ENCODE measurements at places on chromosomes 3 and 15.

GRCh38 chr15:100704281-100705055, 102.1 kb downstream of the ASB7 start:
- peak; percentile 7 for DNase-seq

- no peak for DNase-seq
Observed at GRCh38 chr3:121431726-121432517, 113.9 kb downstream of the POLQ start.

DNA sequence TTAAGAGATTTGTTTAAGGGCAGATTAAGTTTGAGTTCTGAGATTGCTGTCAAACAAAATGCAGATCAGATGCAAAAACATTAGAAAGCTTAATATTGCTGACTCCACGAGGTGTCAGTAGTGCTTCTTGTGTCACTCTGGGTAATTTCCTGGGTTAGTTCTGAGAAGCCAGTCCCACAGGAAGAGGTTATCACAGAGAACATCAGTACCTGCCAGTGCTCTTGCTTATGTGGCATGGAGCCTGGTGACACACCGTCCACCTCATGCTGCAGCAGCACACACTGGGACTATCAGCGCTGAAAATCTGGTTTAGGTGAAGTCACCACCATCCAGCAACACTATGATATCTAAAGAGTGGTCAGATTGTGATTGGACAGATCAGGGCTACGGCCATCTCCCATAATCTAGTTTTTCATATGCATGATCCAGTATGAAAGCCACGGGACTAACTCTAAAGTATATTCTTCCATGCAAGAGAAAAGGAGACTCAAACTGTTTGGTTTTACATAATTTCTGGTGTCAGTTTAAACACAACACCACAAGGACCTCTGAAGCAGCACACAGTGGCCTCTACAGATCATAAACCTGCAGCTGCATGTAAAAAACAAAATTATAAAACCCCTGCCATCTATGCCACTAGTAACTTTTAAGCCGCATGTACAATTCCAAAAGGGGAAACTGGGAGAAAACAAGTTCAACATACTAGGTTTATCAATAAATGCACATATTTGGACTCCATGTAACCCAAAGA, 36.1 kb upstream of the MYO5C start:
- peak; percentile 76 for DNase-seq

- no peak for DNase-seq
Observed at GRCh38 chr3:27577504-27577903, 93.3 kb upstream of the SLC4A7 start.

DNA sequence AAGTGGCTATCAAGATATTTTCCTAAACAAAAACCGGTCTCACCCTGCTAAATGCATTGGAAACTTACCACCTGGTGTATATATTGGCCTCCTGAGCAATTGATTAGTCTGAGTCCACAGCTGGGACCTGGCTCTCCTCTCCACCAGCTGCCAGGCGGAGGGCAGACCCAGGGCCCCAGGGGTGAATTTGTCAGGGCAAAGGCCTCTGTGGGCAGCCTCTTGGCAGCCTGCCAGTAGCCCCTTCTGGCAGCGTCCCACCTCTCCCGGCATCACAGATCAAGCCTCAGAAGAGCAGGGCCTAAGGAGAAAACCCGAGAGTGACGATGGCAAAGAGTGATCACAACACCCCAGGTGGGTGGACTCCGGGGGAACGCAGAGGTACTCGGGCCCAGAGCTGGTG, 43.0 kb upstream of the IDH2 start:
- no peak for DNase-seq

DNA sequence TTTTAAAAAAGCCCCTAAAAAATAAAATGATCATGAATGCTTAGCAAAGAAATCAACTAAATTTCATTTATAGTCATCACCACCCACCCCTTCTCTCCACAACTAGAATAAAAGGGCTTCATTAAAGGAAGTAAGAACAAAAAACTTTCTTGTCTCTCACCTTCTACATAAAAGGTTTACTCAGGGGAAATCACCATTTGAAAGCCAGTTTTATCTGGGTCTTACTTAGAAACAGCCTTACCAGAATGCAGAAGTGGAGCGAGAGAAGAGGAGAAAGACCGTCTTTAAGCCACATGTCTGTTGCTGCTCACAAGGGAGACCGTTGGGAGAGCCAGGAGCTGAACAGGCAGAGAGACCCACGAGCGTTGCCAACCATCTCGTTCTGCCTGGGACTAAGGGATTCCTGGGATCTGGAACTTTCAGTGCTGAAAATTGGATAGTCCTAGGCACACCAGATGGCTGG, 350.1 kb upstream of the PROK2 start:
- DNase-seq = no peak

- DNase-seq = no peak
Observed at GRCh38 chr3:127938800-127939199, 23.8 kb downstream of the KBTBD12 start.

GRCh38 chr3:54830658-54831057, 97.2 kb downstream of the LRTM1 start:
- DNase-seq = peak; percentile 71

DNA sequence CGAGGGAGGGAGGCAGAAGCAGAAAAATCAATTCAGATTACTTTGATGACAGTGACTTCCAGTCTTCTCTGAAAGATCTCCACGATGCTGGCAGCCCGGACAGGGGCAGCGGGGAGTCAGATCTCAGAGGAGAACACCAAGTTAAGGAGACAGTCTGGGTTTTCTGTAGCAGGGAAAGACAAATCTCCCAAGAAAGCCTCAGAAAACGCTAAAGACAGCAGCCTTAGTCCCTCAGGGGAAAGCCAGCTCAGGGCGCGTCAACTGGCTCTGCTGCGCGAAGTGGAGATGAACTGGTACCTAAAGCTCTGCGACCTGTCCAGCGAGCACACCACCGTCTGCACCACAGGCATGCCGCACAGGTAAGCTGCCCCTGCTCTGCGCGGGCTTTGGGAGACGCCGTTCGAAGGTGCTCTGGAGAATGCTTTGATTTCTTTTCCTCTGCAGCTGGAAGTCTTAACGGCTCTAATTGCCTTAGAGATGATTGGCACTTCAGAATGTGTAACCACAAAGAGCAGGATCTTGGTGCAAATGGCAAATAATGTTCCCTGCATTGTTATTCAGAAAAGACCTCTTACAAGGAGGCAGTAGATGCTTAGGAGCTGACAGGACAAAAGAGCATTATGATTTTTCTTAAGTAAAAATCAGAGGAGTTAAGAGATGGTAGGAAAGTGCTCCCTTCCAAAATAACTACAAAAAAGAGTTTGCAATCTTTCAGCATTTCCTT, at the start of gene KCNAB1:
TSS of gene KCNAB1 (plus strand) at position 51 of the 724 bp plus-strand sequence.
- DNase-seq = peak; percentile 56

DNA sequence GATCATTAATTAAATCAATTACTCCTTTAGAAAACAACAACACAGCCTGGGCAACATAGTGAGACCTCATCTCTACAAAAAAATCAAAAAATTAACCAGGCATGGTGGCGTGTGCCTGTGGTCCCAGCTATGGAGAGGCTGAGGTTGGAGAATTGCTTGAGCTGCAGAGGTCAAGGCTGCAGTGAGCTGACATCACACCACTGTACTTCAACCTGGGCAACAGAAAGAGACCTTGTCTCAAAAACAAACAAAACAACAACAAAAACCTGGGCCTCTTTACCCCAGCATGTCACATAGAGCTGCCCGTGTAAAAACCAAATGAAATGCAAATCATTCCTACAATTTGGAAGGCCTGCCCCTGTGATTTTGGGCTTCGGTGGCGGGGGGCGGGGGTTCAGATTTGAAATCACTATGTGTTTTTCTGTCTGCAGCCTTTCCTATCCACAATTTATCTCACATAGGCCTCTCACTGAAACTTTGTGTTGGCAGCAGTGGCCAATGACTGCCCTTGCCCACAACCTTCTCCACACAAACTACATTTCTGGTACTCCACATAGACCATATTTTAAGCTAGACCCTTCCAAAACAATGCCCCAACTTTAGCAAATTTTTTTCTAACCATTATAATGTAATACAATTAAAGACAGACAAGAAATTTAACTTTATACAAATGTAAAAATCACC, 6.5 kb downstream of the ADAM10 start:
- no peak for DNase-seq

GRCh38 chr3:33914731-33915379, 116.4 kb downstream of the PDCD6IP start:
- peak; percentile 48 for DNase-seq

DNA sequence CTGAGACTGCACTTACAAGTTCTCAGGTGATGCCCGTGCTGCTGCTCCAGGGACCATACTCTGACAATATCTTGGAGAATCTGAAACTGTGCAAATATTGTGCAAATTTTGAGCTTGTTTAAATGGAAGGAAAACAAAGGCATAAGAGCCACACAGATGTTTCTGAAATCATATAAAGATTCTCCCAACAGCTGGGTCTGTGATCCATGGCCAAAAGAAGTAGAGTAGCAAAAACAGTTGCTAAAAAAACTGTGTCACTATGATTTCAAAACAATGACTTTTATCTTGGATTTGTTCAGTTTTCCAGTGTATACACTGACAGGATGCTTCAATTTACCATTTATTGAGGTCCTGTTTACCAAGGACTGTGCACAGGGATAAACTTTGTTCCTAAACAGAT, 25.3 kb downstream of the NPTN start:
- DNase-seq = no peak

GRCh38 chr3:97662762-97663161, 101.8 kb upstream of the ARL6 start:
- no peak for DNase-seq

- DNase-seq = no peak
Observed at GRCh38 chr3:46959161-46959511, 17.4 kb downstream of the CCDC12 start.

GRCh38 chr15:78201281-78202190, 32.8 kb downstream of the ACSBG1 start:
- no peak for DNase-seq

GRCh38 chr3:15345608-15346137, 13.3 kb upstream of the SH3BP5 start:
- no peak for DNase-seq

DNA sequence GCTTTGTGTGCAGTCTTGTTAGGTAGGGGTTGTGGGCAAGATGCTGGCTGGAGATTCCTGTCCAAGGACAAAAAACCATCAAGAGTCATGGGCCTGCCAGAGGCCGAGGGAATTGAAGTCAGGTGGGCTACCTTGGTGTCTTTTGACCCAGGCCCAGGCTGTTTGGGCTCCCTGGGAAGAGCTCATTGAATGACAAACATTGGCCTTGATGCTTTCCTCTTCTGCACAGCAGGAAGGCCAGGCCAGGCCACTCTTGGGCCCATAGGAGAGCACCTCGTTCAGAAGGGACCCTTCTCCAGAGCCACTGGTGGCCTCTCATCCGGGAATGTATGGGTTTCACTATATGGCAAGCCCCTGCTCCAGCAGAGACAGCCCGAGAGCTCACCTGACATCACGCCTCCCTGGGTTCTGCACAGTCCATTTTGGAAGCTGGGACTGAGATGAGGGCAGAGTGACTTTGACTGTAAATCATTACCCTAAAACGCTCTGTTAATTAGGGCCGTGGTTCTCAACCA, 169.1 kb downstream of the NSMCE3 start:
- no peak for DNase-seq

GRCh38 chr15:28033443-28033842, 65.7 kb downstream of the OCA2 start:
- no peak for DNase-seq

- no peak for DNase-seq
Observed at GRCh38 chr15:35312344-35312743, 227.2 kb upstream of the NANOGP8 start.

- no peak for DNase-seq
Observed at GRCh38 chr3:160135851-160136250, 89.4 kb upstream of the C3orf80 start.

- no peak for DNase-seq
Observed at GRCh38 chr3:45272032-45272810, 46.1 kb upstream of the TMEM158 start.

- no peak for DNase-seq
Observed at GRCh38 chr3:31086148-31086547, 191.7 kb upstream of the GADL1 start.
